T follicular helper cell (primary cell): ENCODE measurements at places on chromosomes 12 and 14.

DNA sequence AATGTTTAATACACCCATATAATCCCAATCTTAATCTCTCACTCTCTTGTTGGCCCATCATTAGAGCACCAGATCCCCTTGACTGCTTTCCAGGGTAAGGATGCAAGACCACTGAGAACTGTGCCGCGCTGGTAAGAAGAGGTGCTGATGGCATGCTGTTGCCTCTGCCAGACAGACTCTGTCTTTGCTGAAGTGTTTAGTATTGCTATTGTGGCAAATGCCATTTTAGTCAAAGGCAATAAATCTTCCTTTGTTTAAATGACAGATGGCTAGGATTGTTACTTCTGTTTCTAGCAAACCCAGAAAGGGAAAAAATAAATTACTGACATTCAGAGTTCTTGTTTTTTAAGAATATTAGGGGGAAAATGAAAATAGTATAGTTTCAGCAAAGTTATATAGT lies 152.3 kb downstream of the MON2 start:
- no peak for DNase-seq

GRCh38 chr14:23119363-23120327 lies 590 bp upstream of the CEBPE start:
- DNase-seq, result peak; percentile 14

DNA sequence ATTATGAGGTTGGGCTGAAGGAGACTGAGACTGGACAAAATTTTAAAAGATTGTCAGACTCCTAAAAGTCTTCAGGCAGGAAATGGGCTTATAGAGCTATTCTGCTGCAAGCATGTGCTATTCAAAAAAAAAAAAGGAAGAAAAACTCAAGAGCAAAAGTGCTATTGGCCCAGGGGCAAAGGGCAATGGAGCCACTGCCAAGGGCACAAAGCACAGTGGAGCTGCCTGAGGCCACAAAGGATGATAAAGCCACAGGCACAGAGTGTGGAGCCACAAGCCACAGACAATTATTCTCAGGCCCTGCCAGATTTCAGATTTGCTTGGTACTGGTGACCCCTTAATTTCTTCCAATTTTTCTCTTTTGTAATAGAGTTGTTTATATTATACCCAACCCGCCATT lies 29.6 kb upstream of the GRIN2B start:
- DNase-seq, result no peak

GRCh38 chr14:56539862-56540261 lies 39.7 kb upstream of the TMEM260 start:
- DNase-seq, result no peak

DNA sequence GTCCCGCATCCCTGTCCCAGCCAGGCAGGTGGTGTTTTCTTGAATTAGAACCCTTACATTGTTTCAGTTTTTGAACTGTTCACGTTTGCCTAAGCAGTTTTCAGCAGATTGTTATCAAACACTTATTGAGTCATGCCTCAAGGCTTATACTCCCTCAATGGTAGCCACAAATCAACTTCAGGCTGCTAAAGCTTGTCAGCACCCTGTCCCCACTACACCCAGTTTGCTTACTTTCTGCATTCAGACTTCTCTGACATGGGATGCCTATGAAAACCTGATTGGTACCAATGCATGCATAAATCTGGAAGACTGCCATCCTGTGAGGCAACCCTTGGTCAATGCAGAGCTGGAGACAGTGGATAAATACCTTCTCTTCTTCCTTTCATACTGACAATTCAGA lies 225.4 kb downstream of the BTG1 start:
- no peak for DNase-seq

- DNase-seq, result no peak
These were observed 82.3 kb downstream of the CHGA start for GRCh38 chr14:93005135-93005813.

DNA sequence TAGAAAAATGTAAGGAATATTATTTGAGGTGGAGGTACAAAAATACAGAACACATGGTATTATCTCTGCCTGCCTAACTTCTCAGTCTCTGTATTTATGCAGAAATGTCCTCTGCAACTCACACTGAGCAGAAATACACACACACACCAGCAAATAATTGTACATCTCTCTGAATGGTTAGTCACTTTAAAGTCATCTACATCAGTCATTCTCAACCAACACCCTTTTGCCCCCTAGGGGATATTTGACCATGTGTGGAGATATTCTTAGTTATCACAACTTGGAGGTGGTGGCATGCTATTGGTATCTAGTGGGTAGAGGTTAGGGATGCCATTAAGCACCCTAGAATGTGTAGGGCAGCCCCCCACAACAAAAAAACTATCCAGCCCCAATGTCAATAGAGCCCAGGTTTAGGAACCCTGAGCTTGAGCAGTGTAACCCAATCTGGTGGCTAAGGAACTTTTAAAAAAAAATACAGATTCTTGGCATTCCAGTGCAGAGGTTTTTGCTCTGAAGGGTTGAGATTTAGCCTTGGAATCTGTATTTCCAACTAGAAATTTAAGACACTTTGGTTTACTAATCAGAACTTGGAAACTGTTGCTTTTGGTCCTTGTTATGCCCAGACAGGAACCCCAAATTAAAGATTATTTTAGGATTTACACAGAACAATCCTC lies 183.8 kb downstream of the TBX5 start:
- no peak for DNase-seq

DNA sequence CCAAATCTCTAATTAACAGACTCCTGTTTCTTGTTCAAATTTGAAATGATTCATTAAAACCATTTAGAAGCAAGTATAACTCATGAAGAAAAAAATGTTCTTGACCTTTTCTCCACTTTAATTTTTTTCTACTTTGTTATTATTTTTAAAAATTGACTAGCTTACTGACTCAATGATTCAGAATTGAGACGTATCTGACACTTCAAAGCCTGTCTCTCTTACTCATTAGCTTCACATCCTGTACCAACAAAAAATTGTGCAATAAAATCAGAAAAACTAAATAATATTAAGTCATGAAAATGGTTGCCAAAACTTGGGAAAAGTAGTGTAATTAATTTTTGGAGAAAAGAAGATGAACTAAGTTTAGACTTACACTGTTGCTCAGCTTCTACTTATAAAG lies 331.2 kb downstream of the SLC16A7 start:
- DNase-seq, result no peak

- no peak for DNase-seq
These were observed 4.6 kb downstream of the ANO6 start for GRCh38 chr12:45220363-45220931.

GRCh38 chr14:80037349-80037748 lies 174.0 kb downstream of the DIO2 start:
- DNase-seq, result no peak

GRCh38 chr14:75188520-75189268 lies 12.3 kb upstream of the TMED10 start:
- DNase-seq, result no peak

- no peak for DNase-seq
These were observed 50.6 kb upstream of the FUT8 start for GRCh38 chr14:65361920-65362319.

GRCh38 chr12:123233505-123234308 lies 471 bp downstream of the MTRFR start:
- no peak for DNase-seq

GRCh38 chr12:94186278-94187241 lies 38.2 kb downstream of the PLXNC1 start:
- DNase-seq, result no peak

DNA sequence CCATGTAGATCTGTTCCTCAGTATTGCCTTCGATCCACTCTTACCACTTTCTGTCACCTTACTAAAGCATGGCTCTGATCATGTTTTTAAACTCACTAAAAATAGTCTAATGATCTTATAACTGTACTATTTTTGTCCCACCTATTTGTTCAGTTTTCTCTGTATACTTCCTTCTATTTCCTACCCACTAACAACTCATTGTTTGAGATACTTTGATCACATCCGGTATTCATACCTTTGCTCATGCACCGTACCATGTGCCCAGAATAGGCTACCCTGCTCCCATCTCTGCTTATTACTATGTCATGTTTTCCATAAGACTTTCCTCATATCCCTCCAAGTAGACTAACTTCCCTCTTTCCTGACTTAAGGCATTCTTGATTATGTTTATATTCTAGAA lies 128.6 kb downstream of the MED13L start:
- DNase-seq, result no peak

GRCh38 chr14:79663453-79663852 lies 547.9 kb downstream of the DIO2 start:
- no peak for DNase-seq

- no peak for DNase-seq
These were observed 6.9 kb downstream of the C1QL4 start for GRCh38 chr12:49330032-49330619.

DNA sequence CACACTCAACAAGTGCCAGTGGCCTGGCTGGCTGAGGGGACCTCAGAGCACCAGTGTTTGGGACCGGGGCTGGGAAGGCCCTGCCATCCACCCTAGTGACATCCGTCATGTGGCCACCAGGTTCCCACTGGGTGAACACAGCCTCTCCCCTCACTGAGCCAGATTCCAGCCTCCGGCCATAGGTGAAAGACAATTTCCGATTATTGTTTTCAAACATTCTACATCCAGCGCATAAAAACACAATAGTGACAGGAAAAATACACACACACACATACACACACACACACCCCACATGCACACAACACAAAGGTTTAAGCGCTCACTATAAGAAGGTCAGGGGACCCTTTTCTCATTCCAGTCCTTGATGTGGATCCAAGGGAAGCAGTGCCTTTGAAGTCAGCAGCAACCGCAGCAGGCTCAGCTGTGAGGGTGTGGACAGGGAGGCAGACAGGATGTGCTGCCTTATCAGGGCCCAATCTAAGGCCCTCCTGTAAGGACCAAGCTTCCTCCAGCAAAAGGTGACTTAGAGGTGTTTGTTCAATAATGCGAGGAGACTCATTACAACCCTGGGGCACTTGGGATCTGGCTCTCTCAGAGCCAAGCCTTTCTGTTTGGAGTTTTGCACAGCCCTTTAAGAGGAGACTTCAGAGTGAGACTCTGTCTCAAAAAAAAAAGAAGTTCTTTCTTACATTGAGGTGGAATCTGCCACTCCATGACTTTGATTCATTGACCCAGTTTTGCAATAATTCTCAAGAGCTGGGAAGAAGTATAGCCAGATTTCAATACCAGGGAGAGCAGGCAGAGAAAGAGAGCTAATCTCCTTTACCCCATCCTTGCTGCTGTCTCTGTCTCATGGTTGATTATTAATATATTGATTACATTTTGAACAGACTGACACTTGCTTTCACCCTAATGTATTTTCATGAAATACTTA lies 227.8 kb downstream of the ZFP36L1 start:
- no peak for DNase-seq
